Caki2 (cell line): ENCODE measurements at places on chromosomes 11 and 22. TPM values are rescaled to one million over a fixed set of nuclear protein-coding genes. Genes with fewer than 3 reads are reported as not detected.

DNA sequence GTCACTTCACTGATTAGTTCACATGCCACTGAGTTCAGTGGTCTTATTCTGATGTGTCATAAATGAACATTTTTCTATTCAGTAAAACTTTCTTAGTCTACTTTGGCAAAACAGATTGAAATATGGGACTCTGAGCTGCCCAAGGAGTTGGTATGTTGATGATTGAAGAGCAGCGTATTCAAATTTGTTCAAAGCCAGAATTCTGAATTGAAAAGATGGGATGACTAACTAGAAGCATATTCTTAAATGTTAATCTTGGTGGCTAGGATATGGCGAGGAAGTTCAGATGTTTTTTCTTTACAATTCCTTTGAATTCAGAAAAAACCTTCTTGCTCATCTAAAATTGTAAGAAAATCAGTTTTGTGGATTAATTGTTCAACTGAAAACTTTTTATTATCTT is 34.7 kb downstream of the KMT2A start:
- DNase-seq, result no peak

DNA sequence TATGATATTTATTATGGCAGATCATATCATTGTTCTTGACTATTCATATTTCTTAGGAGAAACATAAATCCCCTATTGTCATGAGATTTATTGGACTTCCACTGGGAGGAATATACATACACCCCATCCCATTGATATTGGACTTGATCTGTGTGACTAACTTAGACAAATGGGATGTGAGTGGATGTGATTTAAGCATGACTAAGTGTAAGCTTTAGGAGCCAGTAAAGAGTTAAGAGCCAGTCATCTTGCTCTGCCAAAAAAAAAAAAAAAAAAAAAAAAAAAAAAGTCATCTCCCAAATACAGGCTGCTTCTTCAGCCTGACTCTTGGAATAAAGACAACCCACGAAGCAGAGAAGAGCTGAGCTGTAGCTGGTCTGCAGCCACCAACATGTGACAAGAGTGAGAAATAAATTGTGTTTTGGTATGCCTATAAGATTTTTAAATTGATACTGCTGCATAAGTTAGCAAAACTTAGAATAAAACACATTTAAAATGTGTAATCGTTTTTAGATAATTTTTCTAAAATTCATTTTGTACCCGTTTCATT is 595.0 kb upstream of the LRRC4C start:
- no peak for DNase-seq

TIRAP gene
- 1.4 and 2.0 TPM in 2 replicates for total RNA-seq

- peak; percentile 30 for DNase-seq
Observed at GRCh38 chr22:44486538-44486937, 11.5 kb downstream of the RTL6 start.

SCGB1D2 gene
- not detected in 2 replicates for total RNA-seq

GRCh38 chr11:107583629-107584195 is 7.2 kb upstream of the ELMOD1 start:
- DNase-seq, result no peak

ARVCF gene
- total RNA-seq, result 3.6 and 15.2 TPM in 2 replicates

GRCh38 chr11:110303414-110303826 is 7.0 kb upstream of the RDX start:
- DNase-seq, result no peak

DNA sequence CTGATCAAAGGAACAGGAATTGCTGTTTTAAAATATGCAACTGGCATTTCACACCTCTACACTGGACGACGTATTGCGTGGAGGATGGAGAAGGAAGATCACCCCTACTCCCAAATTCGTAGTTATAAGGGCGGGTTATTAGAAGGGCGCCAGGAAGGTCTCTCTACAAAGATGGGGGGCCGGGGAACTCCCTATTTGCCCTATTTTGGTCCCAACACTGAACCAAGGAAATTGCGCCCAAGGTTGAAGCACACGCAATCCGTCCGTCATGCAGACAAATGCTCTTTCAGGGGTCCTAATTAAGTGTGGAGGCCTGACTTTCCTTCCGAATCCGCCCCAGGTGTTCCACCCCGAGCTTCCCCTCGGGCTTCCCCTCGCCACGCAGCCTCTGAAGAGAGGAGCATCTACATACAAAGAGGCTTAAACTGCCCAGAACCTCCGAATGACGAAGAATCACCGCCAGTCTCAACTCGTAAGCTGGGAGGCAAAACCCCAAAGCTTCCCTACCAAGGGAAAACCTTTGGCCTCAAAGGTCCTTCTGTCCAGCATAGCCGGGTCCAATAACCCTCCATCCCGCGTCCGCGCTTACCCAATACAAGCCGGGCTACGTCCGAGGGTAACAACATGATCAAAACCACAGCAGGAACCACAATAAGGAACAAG is 396 bp downstream of the NPAT start:
- no peak for DNase-seq

TMEM45B gene
- 0.61 and 2.3 TPM in 2 replicates for total RNA-seq

DNA sequence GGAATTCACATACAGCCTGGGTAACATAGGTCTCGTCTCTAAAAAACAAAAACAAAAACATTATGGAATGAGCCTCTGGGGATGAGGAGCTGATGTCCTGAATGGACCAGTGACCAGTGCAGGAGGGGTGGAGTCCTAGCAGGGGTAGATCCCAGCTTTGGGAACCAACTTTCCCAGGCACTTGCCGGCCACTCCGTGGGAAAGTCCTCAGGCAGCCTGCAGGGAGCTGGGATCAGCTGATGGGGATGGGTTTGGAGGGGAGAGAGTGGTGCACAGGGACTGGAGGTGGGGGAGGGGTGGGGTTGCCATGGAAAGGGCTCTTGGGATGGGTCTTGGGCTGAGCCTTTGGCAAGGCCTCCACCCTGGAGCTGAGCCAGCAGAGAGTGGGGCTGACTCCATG is 19.1 kb downstream of the MGAT3 start:
- DNase-seq, result no peak

DNA sequence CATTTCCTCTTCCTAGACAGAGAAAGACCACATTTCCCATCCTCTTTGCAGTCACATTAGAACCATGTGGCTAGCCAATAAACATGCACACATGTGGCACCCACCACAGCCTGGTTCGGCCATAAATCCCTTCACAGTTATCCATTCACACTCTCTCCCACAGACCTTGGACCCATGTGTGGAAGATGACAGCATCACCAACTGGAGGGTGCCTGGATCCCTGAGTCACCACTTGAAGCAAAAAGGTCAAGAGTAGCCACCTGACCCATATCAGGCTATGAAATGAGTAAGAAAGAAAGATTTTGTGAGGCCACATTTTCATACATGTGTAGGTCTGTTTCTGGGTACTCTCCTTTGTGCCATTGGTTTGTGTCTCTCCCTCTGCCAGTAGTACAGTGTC is 9.0 kb upstream of the TMEM121B start:
- DNase-seq, result peak; percentile 14

DNA sequence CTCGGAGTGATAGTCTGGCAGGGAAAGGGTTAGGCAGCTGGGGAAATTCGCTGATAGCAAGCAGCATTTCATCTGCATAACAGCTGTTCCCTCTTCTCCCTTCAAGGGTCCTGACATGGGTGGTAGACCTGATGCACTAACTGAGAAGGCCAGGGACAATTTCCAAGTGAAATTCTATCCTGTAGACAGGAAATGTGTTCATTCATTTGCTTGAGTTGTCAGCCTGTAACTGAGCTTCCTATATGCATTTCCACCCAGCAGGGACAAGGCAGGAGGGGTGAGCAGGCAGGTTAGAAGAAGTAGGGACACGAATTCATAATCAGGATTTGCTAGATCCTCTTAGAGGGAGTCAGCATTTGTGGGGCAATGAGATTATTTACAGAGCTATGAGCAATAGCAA is 154.3 kb upstream of the NCAM1 start:
- no peak for DNase-seq

DNA sequence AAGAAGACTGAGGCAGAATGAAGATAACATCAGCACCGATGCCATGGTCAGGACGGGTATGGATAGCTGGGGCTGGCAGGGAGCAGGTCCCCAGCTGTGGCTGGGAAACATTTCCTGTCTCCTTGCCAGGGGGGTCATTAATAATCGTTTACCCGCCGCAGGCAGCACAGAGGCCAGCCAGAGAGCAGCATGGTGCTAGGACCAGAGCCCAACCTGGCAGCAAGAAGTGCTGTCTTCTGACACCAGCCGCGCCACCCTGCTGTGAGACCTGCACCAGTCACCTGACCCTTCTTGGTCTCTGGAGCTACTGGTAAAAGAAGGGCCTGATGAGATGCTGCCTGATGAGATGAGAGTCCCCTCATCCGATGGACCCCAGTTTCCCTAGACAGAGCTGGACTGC is 36.3 kb downstream of the PDE2A start:
- DNase-seq, result no peak

DNA sequence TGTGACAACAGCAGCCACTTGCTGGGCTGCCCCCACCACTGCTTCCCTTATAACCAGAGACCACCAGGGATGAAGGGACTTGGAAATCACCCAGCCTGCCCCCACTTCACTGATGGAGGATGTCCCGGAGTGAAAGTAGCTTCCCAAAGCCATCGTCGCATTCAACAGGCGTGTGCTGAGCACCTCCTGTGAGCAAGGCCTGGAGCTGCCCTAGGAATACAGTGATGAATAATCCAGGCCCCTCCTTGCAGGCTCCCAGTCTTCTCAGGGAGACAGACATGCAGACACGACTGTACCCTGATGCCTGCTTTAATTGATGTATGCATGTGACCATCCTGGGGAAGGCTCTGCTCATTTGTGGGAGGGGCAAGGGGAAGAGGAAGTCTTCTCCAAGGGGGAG is 22.6 kb downstream of the PTPN5 start:
- no peak for DNase-seq

DNA sequence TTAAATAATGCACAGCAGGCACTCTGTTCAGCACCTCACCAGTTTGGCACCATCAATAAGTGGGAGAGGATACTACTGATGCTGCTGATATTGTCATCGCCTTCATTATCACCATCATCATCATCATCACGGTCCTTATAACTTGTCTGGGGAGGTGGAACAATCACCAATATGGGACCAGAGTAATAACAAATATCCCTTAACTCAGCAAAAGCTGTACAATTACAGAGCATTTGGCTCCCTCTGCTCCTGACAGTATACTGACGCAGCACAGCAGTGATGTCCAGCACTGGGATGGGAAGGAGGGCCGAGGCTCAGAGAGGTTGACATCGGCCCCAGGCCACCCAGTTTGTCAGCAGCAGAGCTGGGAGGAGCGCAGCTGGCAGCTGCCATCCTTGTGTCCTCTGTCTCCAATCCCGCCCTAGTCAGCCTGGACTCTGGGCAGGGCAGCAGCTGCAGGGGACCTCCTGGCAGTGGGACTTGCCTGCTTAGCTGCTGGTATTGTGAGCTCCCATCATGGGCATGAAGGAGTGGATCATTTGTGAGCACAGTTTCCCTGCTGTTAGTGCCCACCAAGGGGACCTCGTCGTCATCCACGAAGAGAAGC is 90.0 kb downstream of the DHCR7 start:
- DNase-seq, result no peak

DNA sequence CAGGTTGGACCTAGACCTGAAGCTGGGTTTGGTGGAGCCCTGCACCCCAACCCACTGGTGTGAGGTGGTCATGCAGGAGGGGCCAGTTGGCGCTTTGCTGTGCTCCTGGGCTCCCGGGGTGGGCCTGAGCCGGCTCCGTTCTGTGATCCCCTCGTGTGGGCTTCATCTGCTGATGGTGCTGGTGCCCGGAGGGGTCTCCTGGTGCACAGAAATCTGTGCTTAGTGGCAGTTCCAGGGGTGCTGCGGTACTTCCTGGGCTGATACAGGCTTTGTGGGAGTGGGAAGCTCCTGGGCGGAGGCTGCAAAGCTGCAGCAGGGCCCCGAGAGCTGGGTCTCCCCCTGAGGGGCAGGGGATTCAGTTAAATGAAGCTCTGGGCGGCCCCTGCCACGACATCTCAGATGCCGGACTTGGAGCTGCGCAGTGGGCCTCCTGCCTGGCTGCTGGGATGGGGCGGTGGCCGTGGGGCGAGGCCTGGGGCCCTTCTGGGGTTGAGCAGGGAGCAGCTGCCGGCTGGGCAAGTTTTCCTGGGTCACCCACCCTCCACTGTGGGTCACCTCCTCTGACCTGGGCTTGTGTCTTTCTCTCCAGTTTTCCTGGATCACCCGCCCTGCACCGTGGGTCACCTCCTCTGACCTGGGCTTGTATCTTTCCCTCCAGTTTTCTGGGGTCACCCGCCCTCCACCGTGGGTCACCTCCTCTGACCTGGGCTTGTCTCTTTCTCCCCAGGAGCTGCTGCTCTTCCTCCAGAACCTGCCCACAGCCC is 410.5 kb downstream of the TBC1D22A start:
- DNase-seq, result no peak

GRCh38 chr11:130042093-130042591 is 27.6 kb upstream of the APLP2 start:
- peak; percentile 51 for DNase-seq

- DNase-seq, result no peak
Observed at GRCh38 chr11:12922980-12923507, 86.1 kb upstream of the RASSF10 start.
